IMR-90 (cell line): ENCODE measurements at places on chromosomes 11 and 22. TPM values are rescaled to one million over a fixed set of nuclear protein-coding genes. Genes with fewer than 3 reads are reported as not detected.

The OR11H1 gene
- not detected in 2 replicates for total RNA-seq

The USH1C gene
- total RNA-seq: not detected in 2 replicates

The C11orf97 gene
- not detected in 2 replicates for total RNA-seq

The KDM4E gene
- total RNA-seq: not detected in 2 replicates

The TIGD3 gene
- 0.28 TPM in 1 of 2 replicates, not detected in the other for total RNA-seq

The GRM5 gene
- under 0.01 TPM in 2 replicates for total RNA-seq

The PAMR1 gene
- 65.5 and 80.7 TPM in 2 replicates for total RNA-seq

The ZNF280B gene
- 1.4 and 1.9 TPM in 2 replicates for total RNA-seq

The PDGFB gene
- not detected in 2 replicates for total RNA-seq

The TOM1 gene
- 38.0 and 39.4 TPM in 2 replicates for total RNA-seq

The MYEOV gene
- 6.1 and 6.8 TPM in 2 replicates for total RNA-seq

The GAL3ST3 gene
- total RNA-seq: not detected in 2 replicates

The HBD gene
- total RNA-seq: 3.1 and 6.3 TPM in 2 replicates

The TBRG1 gene
- 11.9 and 13.3 TPM in 2 replicates for total RNA-seq

The GRIA4 gene
- 0.36 and 0.56 TPM in 2 replicates for total RNA-seq

The MRGPRX3 gene
- not detected in 2 replicates for total RNA-seq

The ANO9 gene
- total RNA-seq: not detected in 2 replicates

The PISD gene
- total RNA-seq: 29.2 and 34.1 TPM in 2 replicates

The SLC7A4 gene
- not detected in 2 replicates for total RNA-seq

The HEPN1 gene
- not detected in 2 replicates for total RNA-seq

The HTR3A gene
- total RNA-seq: not detected in 2 replicates
